ENCODE measurements at places on chromosomes 3 and 15. TPM values are rescaled to one million over a fixed set of nuclear protein-coding genes. Genes with fewer than 3 reads are reported as not detected.

GRCh38 chr15:84818261-84819131 is 1.3 kb downstream of the ALPK3 start:
- DNase-seq = no peak

- DNase-seq = no peak
Observed at GRCh38 chr3:58508437-58508836, 16.5 kb downstream of the KCTD6 start.

ACAN gene
- total RNA-seq = 31.7 TPM

P2RY13 gene
- total RNA-seq = 2.6 TPM

- no peak for DNase-seq
Observed at GRCh38 chr3:31707286-31707685, 174.6 kb downstream of the STT3B start.
